Stimulated activated CD8-positive, alpha-beta memory T cell treated with anti-CD3 and anti-CD28 coated beads, Interleukin-4, amount 100 ng/mL, for 1 hour (primary cell): ENCODE measurements at places on chromosomes 7 and 10.

DNA sequence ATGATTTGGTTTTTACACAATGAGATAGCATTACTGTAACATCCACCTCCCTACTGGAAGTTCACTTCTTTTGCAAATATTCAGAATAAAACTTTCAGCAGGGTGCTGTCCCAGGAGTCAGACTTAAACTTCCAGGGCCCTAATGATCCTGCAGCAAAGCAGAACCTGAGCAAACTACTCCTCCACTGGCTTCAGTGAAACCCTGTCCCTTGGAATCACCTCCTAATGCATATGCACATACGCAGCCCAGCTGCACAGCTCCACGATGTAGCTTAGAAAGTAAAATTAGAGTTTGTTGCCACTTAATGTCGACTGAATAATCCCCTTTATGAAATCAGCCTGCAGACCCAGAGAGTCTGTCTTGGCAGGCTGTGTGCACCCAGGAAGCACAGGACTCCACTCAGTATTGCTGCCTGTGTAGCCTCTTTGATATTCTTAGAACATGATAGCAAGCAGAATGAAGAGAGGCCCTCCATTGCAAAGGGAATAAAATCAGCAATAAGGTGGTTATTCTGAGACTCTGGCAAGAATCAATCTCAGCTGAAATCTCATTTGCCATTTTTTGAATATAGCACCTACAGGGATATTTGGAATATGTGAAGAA is 1.6 kb downstream of the NPSR1 start:
- no peak for DNase-seq

GRCh38 chr7:19368491-19368925 is 223.3 kb upstream of the FERD3L start:
- DNase-seq = no peak

DNA sequence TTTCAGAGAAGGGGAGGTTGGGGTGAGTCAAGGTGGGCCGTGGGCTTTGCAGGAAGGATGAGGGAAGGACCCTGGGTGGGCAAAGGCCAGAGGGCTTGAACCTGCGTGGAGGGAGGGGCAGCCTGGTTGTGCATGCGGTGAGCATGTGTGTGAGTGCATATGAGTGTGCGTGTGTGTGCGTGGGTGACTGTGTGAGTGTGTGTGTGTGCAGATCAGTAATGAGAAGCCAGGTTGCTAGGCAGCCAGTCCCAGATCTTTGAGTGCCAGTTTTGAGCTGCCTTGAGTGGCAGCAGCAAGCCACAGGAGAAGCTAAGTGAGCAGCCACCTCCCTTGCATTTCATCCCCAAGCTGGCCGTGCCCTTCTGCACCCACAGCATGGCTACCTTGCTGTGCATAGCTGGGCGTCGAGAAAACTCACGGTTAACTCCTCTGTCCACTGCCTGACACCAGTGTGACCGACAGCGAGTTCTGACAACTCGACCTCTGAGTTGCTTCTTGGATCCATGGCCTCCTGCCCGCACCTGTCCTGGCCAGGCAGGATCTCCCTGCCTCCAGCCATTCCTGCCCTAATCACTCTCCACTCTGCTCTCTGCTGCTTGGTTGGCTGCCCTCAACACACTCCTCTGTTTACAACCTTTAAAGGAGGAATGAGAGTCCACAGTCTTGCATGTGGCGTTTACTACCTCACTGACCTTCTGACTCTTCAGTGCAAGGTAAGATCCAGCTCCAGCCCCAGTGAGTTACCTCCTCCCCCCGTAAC is 775.4 kb downstream of the TYW1 start:
- no peak for DNase-seq

- no peak for DNase-seq
These were observed 13.5 kb upstream of the ADRB1 start for GRCh38 chr10:114030140-114030539.

GRCh38 chr10:111087968-111088505 is 11.2 kb downstream of the ADRA2A start:
- DNase-seq = no peak

DNA sequence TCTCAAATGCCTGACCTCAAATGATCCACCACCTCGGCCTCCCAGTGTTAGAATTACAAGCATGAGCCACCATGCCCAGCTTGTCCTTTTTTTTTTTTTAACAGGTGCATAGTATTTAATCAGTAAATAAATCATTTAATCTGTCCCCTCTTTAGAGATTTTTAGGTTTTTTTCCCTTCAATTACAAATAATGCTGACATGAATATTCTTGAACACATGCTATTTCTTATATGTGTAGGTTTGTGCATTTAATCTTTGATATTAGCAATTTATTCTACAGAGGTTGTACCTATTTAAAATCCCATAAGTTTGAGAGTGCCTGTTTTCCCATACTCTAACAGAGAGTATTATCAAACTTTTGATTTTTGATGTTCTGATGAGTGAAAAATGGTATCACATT is 24.2 kb upstream of the ARMC3 start:
- no peak for DNase-seq

GRCh38 chr7:74092964-74093471 is 9.4 kb downstream of the LIMK1 start:
- DNase-seq = no peak

GRCh38 chr7:139727151-139727705 is 50.6 kb downstream of the HIPK2 start:
- no peak for DNase-seq

DNA sequence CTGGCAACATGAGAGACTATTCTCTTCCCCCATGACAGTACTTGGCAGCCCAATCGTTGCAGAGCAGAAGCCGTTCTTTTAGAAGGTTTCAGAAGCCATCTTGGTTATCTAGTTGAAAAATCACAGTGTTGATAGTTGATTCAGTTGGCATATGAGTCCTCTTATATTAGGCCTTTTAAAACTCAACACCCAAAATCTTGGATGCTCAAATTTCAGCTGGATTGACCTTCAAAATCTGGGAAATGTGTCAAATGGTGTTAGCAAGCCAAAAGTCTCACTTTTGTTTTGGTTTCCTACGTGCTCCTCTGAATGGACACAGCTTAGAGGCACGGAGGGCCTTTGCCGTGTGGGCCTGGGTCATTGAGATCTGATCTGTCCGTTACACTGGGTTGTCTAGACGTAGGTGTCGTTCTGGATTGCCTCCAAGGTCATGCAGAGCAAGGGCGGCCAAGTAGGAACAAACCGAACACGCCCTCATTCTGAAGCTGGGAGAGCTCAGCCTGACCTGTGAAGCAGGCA is 59.3 kb upstream of the BMPER start:
- no peak for DNase-seq

DNA sequence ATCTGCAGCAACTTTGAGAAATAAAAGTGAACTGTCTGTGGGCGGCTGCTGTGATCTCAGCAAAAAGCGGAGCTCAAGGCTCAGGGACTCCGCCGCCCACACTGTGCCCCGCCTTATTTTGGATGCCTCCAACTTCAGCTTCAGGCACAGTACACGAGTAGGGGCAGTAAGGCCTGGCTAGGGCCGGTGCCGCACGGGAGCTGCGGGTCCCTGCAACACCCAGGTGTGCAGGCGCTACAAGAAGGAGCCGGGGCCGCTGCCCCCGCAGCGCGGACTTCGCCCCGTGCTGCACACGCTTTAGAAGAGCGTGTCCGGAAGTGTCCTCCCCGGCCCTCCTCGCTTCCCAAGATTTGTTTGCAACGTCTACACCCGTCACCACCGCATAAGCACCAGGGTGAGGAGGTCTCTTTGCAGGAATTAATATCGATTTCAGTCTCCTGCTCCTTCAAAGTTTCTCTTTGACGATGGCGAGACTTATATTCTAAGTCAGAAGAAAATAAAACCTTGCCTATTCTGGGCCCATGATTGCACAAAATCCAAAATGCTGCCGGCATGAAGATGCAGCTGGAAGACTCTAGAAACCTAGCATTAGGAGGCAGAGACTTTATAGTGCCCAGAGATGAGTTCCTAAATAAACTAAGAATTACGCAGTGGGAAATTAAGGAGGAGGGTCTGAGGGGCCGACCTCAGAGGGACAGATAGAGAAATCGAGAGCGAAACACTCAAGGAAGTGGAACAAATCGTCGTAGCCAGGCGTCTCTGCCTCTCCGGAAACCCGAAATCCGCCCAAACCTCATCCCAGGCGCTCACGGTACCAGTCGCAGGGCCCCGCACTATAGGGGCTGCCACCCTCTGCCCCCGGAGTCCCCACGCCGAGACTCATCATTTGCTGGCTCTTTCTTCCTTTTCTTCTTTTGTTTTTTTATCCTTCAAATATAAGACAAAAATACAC is 6.4 kb downstream of the VAX1 start:
- no peak for DNase-seq

DNA sequence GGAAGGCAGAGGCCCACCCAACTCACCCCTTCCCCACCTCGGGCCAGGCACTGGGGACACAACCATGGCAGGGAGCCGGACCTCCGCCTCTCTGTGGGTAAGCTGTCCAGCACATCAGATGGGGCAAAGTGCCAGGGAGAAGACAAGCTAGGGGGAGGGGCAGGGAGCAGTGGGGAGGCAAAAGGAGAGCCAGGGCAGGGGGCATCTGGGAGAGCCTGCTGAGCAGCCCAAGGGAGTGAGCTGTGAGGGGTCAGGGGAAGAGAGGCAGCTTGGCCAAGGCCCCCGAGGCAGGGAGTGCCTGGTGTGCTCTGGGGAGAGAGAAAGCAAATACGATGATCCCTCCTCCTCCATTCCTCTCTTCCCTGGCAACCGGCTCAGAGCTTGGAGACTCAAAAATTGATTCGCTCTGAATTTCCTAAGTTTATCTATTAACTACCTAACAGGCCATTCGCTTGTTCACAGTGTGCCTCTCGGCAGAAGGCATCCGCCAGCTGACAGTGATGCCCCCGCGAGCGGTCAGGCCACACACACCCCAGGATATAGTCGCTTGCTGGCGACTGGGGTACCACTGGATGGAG is 4.5 kb downstream of the CAMK2B start:
- no peak for DNase-seq

DNA sequence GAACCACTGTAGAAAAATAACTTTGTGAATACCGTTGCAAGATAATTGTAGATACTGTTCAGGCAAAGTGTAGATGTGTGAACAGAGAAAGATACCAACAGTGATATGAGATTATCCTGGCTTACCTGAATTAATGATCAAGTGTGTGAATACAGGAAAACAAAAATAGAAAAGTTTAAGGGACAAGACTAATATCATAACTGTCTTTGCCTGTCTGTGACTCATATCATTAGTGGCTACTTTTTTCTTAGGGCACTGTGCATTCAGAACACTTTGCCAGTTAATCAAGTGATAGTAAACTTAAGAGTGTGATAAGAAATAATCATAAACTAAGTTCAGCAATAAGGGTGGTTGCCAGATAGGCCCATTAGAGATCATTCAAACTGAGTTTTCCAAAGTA is 323.0 kb upstream of the LRGUK start:
- no peak for DNase-seq

DNA sequence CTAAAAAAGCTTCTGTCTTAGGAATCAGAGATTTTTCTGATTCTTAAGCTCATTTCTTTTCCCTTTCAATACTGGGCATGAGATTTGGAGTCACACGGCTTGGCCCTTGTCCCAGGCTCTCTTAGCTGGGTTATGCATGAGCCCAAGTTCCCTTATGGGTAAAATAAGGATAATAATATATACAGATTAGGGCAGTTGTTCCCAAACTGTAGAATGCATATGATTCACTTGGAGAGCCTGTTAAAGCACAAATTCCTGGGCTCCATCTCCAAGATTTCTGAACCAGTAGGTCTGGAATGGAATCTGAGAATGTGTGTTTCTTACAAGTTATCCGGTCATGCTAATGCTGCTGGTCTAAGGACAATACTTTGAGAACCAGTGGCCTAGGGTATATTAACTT is 154.0 kb downstream of the REEP3 start:
- no peak for DNase-seq

GRCh38 chr7:133252506-133252857 is 396 bp upstream of the EXOC4 start:
- DNase-seq = no peak
